Stromal cell of bone marrow (primary cell): ENCODE measurements at places on chromosomes 4 and X.

- no peak for DNase-seq
These were observed 88.0 kb upstream of the RAPGEF2 start for GRCh38 chr4:159014859-159015258.

DNA sequence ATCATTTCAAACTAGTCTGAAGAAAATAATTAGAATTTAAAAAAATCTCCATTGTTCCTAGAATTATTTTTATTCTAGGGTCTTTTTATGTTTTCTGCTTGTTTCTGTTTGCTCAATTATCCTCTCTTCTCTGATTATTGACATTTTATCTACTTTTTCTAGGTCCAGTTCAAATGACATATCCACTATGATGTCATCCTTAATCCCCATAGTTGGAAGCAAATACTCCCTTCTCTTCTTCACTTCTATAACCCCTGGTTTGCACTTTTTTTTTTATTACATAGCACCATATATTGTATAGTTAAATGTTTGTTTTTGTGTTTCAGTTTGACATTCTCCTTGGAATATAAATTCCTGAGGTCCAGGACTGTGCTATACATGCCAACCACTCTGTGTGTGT lies 82.6 kb downstream of the CT47B1 start:
- DNase-seq, result no peak

DNA sequence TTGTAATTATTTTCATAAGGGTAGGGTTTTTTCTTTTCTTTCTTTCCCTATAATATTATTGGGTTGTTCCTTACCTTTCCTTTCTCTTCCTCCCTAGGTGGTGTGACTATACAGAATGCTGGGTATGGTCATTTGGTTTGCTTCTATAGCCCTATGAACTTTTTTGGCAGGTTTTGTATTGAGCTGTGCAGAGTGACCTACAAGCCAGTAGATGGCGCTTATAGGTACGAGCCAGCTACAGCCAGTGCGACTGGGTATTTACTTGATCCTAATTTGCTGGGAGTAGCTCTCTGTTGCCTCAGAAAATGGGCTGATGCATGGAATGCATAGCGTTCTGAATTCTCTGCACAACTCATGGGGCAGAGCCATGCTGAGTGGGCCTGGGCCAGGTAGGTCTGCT lies 423.3 kb downstream of the MAGEE1 start:
- DNase-seq, result no peak

GRCh38 chr4:157564771-157565170 lies 344.2 kb downstream of the GRIA2 start:
- no peak for DNase-seq

- DNase-seq, result no peak
These were observed 2.8 kb upstream of the PARM1 start for GRCh38 chr4:74930162-74930561.

DNA sequence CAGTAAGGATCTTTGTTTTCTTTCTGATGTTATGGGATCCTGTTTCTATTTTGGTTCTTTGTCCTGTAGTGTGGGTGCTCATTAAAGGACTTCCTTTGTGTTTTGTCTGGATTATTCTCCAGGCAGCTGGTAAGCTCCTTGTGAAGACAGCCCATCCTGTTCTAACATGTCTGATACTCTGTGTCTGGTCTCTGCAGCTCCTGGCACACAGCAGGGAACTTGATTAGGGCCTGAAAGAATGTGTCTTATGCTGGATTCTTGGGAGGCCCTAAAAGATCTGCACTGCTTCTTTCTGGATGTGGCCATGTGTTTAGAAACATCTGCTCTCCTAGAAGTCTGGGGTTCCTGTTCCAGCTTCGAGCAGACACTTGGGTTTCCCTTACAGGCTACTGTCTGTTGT lies 38.1 kb upstream of the ATXN3L start:
- no peak for DNase-seq

- no peak for DNase-seq
These were observed 233.8 kb downstream of the FSTL5 start for GRCh38 chr4:161929956-161930355.

GRCh38 chr4:74624351-74625151 lies 169.8 kb downstream of the BTC start:
- peak; percentile 56 for DNase-seq

- no peak for DNase-seq
These were observed 8.3 kb downstream of the NSD2 start for GRCh38 chr4:1879485-1879884.

DNA sequence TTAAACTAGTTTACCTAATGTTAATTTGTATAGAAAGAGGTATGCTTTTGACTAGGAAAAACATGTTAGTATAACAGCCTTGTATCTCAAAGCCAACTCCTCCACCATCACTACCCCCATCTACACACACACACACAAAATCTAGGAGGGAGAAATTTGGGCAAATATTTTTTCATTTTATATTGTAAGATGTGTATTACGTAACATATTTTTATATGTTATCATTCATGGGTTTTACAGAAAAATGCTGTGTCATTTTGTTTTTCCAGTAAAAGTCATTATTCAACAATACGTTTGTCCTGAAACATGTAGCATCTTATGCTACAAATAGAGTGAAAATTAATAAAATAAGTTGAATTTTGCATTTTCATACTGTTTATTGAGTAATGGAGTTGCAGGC lies 3.0 kb downstream of the SULT1B1 start:
- DNase-seq, result no peak

DNA sequence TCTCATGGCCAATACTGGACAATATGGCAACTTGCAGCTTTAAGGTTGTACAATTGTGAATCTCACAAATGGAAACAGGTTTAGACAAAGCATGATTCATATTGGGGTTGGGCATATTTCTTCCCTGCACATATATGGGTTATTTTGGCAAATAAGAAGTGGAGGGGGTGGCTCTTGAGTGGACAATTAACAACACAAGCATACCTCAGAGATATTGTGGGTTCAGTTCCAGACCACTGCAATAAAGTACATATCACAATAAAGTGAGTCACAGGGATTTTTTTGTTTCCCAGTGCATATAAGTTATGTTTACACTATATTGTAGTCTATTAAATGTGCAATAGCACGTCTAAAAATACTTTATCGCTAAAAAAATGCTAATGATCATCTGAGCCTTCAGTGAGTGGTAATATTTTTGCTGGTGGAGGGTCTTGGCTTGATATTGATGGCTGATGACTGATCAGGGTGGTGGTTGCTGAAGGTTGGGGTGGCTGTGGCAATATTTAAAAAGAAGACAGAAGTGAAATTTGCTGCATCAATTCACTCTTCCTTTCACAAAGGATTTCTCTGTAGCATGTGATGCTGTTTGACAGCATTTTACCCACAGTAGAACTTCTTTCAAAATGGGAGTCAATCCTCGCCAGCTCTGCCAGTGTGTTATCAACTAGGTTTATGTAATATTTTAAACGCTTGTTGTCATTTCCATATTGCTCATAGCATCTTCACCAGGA lies 50.5 kb upstream of the OGT start:
- no peak for DNase-seq

DNA sequence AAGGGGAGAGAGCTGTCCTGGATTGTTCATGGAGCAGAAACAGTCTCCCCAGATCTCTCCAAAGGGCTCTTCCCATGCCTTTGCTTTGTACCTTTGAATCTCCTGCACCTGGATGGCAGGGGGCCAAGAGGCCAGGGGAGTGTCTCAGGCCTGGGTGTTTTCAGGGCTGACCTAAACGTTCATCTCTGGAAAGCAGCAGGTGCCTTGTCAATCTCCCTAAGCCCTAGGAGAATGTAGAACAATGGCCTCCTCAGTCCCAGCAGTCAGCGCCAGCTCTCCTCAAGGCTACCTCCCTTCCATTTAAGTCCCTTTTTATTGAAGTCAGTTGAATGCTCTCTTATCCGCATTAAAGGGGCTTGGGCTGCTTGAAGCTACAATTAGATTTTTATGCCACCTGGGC lies 31.2 kb upstream of the NSUN7 start:
- DNase-seq, result no peak

DNA sequence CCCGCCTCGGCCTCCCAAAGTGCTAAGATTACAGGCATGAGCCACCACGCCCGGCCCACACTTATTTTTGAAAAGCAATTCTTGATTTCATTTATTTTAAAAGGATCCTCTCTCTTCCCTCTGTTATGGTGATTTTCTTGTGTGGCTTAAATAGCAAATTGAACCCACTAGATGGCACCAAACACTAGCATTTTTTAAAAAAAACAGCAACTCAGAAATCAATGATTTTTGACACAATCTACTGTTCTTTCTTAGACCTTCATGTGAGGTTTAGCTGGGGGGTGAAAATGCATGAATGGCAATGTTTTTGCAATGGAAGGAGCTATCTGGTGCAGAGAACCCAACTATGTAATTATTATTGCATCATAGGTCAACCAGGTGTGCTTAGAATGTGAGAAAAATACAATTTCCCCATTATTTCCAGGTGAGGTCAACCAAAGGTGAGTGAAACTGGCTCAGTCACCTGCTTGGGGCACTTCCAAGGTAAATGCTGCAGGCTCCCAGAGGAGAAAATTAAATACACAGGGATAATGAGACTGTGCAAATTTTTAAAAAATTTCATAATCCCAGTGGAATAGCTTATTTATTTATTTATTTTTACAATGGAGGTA lies 226.7 kb upstream of the PRKX start:
- no peak for DNase-seq

DNA sequence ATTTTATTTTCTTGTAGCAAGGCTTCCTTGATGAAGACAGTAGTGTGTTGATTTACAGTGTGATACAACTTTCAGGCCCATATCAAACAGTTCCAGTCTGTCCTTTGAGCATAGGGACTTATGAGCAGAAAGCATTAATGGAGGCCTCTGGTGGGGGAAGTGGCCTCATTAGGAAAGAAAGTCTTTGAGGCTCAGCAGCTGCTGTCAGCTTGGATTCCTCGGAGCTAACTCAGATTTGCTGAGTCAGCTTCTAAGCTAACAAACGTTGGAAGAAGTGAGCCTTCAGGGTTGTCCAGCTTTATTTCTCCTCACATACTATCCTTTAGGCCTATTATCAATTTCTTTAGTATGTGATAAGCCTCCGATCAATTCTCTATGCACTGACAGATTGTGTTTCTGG lies 15.8 kb upstream of the SFRP2 start:
- DNase-seq, result no peak

DNA sequence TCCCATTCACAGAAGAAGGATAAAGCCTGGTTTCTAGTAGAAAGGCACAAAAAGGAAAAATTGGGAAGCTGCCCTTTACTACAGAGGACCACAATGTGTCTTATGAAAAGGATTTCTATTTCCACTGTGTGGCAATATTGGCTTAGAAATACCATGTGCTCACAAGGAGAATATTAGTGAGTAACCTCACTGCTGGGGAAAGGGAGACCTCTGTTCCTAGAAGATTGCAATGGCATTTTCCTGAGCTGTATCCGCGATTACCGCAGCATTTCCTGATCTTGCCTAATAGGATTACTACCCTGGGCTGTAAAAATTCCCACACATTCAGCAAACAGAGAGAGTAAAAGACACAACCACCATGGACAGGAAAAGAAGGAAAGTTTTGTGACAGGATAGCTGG lies 308.8 kb upstream of the TECRL start:
- no peak for DNase-seq

GRCh38 chrX:108307132-108308085 lies 130.8 kb downstream of the COL4A6 start:
- DNase-seq, result no peak

- DNase-seq, result no peak
These were observed 11.1 kb downstream of the MAEA start for GRCh38 chr4:1300466-1301455.

DNA sequence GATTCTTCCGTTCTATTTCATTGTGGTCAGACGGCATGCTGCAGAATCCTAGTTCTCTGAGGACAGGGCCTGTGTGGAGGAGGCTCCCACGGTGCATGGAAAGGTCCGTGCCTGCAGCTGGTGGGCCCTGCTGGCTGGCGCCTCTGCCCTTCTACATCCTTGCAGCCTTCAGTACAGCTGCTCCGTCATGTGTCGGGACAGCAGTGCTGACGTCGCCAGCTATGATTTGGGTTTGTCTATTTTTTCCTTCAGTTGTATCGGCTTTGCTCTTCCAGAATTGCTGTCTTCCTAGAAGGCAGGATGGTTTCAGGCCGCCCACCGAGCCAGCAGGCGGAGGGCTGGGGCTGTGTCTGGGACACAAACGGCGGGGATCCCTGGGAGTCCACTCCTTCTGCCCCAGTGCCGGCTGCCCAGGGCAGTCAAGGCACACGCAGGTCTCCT lies 32.1 kb upstream of the CPLX1 start:
- DNase-seq, result no peak

- DNase-seq, result no peak
These were observed 52.0 kb upstream of the HS3ST1 start for GRCh38 chr4:11480683-11481082.

- peak; percentile 7 for DNase-seq
These were observed 148.4 kb downstream of the AR start for GRCh38 chrX:67692246-67692645.

DNA sequence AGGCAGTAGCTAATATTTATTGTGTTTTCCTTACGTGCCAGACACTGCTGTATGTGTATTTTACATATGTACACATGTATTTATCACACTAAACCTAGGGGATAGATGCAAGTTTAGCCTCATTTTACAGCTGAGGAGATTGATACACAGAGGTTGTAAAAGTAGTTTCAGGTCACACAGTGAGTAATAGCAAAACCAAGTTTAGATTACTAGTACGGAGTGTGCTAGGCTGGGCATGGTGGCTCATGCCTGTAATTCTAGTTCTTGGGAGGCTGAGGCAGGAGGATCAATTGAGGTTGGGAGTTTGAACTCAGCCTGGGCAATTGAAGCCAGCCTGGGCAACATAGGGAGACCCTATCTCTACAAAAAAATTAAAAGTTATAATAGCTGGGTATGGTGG lies 701.1 kb upstream of the ATOH1 start:
- no peak for DNase-seq

GRCh38 chr4:139278912-139279759 lies 889 bp downstream of the MGARP start:
- no peak for DNase-seq

- DNase-seq, result no peak
These were observed 54.5 kb upstream of the BCOR start for GRCh38 chrX:40152173-40152711.

DNA sequence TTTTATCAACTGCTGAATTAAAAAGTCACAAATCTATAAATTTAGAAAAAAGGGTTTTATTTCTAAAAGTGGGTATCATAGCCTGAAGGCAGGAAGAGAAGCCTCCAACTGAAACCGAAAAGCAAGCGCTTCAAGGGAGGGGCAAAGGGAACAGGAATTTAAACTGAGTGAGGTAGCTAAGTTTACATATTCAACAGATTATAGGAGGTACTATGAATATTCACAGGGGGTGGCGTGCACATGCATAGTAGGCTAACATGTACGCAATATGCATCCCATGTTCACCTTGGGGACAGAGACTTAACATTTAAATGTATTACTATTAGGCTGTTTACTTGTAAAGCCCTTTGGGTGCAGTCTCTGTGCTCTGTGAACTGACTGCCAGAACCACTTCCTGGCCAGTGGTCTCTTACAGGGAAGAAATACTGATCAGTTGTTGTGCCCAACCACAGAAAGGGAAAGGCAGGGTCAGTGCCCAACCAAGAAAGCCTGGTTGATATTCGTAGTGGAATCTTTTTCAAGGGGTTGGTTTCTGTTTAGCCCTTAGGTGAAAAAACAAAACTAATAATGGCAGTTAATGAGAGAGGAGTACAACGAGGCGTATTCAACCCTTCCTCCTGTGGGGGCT lies 168.7 kb upstream of the GALNTL6 start:
- DNase-seq, result no peak

- no peak for DNase-seq
These were observed 108.2 kb upstream of the SORBS2 start for GRCh38 chr4:185920171-185920570.
